HTR-8/SVneo (cell line): ENCODE measurements at places on chromosomes 1 and 21.

DNA sequence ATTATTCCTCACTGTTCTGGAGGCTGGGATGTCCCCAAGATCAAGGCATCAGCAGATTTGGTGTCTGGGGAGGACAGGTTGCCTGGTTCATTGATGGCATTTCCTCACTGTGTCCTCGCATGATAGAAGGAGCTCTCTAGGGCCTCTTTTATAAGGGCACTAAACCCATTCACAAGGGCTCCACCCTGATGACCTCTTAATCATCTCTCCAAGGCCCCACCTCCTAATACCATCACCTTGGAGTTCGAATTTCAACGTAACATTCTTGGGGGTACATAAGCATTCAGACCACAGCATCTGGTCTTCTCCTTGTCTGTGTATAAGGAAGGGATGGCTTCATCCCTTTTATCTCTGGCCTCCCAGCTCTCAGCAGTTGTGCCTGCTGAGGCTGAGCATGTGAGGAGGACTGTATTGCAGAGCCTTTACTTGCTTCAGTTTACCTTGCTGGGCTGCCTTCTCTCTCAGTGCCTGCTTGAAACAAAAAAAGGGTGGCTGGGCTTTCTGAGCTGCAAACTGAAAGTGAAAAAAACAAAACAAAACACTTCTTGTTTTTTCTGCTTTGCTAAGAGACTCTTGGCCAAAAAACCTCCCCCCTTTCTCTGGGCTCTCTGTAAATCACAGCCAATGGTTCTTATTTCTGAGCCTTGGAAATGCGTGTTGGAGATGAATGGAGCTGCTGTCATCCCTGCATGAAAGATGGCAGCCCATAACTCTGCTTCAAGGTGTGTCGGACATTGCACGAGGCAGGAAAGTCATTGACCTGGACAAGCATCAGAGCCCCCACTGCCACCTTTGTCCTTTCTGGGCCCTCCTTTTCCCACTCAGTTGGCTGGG, 75.8 kb downstream of the RHOU start:
- no peak for DNase-seq

DNA sequence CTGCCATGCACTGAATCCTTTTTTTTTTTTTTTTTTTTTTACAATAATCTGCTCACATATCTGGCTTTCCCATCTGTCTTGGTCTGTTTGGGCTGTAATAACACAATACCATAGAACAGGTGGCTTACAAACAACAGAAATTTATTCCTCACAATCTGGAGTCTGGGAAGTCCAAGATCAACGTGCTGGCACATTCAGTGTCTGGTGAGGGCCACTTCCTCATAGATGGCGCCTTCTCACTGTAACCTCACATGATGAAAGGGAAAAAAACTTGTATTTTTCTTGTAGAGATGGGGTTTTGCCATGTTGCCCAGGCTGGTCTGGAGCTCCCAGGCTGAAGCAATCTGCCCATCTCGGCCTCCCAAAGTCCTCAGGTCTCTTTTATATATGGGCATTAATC, 13.0 kb upstream of the PARP1 start:
- no peak for DNase-seq

- no peak for DNase-seq
Measured at GRCh38 chr1:50975436-50975835, 5.4 kb downstream of the CDKN2C start.

GRCh38 chr21:39118604-39119215, 64.5 kb downstream of the PSMG1 start:
- DNase-seq: no peak

- no peak for DNase-seq
Measured at GRCh38 chr1:229059671-229060539, 211.0 kb upstream of the RAB4A start.
